Thoracic aorta (tissue), 2 donors: ENCODE measurements at places on chromosomes 2 and 18.

GRCh38 chr2:171095014-171095582 is 65.6 kb downstream of the TLK1 start:
- no peak for DNase-seq

- no peak for DNase-seq
Measured at GRCh38 chr18:13703899-13704298, 22.5 kb downstream of the FAM210A start.

DNA sequence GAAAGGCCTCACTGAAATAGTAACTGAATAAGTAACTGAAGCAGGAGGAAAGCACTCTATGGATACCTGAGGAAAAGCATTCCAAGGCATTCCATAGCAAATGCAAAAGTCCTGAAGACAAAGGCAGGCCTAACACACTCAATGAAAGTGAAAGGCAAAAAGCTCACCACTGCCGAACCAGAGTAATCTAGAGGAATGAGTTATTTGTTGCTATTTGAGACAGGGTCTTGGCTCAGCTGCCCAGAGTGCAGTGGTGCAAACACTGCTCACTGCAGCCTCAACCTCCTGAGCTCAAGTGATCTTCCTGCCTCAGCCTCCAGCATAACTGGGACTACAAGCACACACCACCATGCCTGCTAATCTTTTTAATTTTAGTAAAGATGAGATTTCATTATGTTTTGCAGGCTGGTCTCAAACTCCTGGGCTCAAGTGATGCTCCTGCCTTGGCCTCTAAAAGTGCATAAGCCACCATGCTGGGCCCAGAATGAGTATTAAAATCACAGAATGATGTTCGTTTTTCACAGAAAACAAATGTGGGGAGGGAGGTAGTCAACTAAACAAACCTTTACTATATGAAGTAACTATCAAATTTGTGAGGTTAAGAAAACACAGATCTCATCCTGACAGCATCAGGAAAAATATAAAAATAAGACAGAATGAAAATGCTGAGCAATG is 17.9 kb downstream of the PIAS2 start:
- no peak for DNase-seq

DNA sequence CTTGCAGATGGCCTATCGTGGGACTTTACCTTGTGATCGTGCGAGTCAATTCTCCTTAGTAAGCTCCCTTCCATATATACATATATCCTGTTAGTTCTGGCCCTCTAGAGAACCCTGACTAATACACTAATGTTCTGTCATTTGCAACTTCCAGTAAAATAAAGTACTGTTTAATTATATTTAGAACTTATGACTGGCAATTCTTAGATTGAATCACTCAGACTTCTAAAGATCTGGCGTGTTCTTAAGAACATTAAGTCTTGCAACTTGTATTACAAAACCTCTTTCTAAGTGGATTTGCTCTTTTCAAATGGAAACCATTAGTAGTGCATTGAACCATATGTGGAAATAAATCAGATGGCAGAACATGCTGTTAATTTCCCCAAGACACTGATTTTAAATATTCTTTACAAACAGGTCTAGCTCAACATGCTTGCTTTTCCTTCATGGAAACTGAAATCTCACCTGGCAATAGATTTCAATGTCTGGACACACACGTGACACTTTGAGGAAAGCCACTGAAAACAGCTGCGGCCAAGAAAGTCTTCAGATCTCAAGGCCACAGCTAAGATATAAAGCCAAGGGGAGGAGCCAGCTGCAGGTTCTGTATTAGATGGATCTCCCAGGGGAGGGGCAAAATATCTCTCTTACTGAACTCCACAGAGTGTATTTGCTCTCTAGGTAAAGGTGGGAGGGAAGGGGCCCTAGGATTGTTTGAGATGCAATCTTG is 50.6 kb downstream of the PMAIP1 start:
- DNase-seq = no peak

GRCh38 chr2:213703406-213704098 is 419.3 kb downstream of the SPAG16 start:
- DNase-seq = no peak

DNA sequence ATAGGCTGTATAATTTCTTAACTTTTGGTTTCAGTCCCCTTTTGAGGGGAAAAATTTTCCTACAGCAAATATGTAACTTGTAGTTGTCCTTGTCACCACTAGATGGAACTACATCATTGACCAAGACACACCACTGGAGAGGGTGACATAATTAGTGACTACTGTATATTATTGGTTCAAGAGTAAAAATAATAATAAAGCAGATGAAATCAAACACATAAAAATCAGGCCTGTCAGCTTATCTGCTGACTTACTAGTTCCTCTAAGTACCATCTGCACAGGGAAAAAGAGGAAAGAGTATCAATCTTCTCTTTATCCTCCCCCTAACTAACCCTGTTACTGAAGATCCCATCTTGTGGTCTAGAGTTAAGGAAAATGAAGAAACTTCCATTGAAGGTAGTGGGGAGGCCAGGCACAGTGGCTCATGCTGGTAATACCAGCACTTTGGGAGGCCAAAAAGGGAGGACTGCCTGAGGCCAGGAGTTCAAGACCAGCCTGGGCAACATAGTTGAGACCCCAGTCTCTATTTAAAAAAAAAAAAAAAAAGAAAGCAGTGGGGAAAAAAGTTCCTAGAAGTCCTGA is 29.6 kb upstream of the ENOSF1 start:
- DNase-seq = no peak

DNA sequence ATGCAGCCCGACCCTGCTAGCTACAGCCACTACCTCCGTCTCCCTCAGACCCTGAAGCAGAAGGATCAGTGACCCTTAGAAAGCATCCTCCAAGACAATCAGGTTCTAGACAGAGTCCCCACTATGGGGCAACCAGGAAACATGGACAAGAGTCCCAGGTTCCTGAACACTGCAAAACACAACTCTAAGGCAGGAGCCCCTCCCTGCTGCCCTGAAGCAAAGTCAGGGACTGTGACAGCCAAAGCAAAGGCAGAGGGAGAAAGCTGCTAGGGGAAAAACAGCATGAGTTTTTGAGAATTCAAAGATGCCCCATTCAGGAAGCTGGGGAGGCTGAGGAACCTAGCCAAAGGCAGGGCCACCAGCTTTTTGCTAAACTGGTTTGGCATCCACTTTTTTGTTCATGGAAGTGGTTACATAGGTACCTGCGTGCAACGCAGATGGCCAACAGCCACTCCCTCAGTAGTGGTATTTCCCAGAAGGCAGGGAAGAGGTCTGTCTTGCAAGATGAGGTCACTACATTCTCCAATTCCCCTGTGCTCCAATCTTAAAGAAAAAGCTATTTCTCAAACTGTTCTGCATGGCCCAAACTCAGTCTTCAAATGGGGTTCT is 33.2 kb downstream of the MYO5B start:
- no peak for DNase-seq

- DNase-seq = no peak
Measured at GRCh38 chr2:101793277-101793969, 95.9 kb downstream of the MAP4K4 start.

DNA sequence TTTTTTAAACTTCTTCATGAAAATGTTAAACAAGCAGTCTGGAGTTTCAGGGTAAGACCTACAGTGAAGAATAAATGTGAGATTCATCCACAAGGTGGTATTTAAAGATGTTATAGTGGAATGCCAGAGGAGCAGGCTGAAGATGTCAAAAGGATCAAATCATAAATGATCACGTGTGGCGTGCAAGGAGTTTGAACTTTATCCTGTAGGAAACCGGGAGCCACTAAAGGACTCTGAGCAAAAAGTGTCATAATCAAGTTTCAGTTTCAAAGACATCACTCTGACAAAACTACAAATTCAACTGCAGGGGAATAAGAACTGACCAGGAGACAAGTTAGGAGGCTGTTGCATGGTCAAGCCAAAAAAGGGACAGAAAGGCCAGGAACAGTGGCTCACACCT is 19.9 kb downstream of the NHEJ1 start:
- no peak for DNase-seq

- no peak for DNase-seq
Measured at GRCh38 chr18:46423226-46423805, 233.7 kb downstream of the LOXHD1 start.

DNA sequence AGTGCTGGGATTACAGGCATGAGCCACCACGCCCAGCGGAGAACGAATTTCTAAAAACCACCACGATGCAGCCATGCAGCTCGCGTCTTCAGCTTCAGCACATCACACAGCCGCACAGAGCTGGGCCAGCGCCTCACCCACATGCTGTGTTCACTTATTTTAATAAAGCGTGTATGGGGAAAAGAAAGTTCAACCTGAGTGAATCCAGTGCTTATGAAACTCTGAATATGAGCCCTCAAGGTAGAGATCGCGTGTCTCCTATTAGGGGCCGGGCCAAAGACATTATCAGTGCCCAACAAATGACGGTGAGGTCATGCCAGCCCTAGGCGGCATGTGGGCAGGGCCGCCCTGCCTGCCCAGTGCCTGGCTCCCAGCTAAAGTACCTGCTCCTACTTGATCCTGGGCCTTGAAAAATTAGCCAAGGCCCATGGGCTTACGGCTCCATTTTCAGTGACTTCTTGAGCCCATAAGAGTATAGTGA is 44.3 kb downstream of the SPRED2 start:
- no peak for DNase-seq

DNA sequence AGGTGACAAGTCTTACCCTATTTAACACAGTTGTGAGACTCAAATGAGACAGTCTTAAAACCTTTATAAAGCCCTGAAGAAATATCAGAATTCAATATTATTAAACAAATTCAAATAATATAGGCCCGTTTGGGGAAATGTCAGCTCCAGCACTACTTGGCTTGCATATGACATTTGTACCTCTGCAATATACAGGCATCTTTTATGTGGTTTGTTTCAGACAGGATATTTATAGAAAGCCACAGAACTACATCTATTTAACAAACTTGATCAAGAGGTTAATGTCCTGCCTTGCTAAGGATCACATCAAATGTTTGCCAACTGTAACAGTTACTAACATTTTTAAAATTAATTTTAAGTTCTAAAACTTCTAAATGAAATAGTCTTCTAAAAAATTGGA is 3.2 kb upstream of the MREG start:
- no peak for DNase-seq

DNA sequence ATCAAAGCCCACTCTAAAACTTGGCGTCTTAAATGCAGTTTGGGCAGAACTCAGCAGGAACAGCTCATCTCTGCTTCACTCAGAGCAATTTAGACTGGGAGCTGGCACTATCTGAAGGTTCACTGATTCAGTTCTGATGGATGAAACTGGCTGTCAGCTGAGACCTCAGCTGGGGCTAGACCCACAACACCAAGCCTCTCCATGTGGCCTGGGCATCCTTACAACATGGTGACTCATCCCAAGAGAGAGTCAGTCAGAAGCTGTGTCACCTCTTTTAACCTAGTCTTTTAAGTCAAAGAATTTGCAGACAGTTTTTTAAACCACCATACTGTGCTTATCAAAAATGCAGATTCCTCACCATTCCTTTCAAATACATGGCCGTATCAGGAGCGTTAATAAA is 62.6 kb upstream of the ZNF397 start:
- DNase-seq = no peak

DNA sequence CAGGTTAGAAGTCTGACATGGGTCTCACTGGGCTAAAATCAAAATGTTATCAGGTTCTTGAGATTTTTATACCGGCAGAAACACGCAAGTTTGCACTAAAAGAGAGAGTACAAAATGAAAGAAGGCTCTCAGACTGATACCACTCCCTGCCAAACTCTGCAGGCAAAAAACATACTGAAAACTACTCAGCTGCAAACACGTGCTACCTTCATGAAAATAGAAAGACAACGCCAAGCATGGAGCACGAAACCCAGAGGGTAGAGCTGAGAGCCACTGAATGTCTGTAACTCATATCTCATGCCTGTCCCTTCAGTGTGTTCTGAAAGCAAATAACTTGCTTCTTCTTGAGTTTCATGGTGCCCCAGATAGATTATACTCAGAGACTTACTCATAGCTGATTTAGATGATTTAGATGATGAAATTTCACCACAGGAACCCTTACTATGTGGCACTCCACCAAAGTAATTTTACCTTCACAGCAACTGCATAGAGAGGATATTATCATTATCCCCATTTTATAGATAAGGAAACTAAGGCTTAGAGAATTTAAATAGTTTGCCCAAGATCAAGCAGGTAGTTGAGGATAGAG is 313.0 kb upstream of the SLC39A10 start:
- DNase-seq = no peak

DNA sequence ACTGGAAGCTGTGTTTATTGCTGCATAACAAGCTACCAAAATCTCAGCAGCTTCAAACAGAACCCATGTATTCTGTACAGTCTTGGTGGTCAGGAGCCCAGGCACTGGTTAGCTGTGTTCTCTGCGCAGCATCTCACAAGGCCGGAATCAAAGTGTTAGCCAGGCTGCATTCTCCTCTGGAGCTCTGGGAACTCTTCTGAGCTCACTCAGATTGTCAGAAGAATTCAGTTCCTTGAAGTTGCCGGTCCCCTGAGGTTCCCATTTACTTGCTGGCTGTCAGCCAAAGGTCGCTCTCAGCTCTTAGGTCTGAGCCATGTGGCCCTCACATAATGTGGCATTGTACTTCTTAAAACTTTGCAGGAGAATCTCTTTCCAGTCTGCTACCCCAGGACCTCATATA is 123.6 kb upstream of the SMIM21 start:
- no peak for DNase-seq

- no peak for DNase-seq
Measured at GRCh38 chr18:79852561-79853302, 55.0 kb downstream of the KCNG2 start.

GRCh38 chr2:239721991-239722759 is 303.0 kb downstream of the NDUFA10 start:
- no peak for DNase-seq

DNA sequence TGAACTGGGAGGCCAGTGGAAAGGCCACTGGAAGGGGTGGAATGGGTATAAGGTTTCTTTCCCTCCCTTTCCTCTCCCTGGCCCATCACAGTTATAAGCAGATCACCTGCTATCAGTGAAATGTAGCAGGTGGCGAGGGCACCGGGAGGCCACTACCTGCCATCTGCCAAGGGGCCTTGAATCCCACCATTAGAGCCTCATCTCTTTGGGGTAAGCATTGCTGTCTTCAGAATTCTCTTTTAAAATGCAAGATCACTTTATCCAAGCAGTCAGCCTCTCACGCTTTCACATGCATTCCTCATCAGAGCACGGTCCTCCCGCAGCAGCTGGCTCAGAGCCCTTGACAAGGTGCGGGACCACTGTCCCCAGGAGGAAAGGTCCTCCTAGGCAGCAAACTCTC is 268.5 kb downstream of the CELF4 start:
- no peak for DNase-seq

DNA sequence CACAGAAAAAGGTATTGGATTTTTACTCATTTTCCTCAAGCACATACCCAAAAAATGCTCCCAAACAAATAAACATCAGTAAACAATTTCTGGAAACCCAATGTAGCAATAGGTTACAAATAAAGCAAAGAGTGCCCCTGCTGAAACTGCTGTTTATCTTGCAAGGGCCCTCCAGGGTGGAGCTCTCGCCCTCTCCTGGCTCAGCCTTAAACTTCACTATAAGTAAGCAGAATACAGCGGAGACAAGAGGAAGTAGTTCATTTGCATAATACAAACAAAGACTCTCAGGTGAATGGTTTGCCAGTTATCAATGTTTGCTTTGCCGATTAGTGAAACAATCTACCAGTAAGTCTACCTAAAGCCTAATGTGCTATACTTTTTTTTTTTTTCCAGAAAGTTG is 437.6 kb downstream of the DLGAP1 start:
- no peak for DNase-seq

GRCh38 chr2:240928476-240929363 is 22.6 kb downstream of the CROCC2 start:
- DNase-seq = no peak
